ENCODE measurements at places on chromosomes 3 and 15.

DNA sequence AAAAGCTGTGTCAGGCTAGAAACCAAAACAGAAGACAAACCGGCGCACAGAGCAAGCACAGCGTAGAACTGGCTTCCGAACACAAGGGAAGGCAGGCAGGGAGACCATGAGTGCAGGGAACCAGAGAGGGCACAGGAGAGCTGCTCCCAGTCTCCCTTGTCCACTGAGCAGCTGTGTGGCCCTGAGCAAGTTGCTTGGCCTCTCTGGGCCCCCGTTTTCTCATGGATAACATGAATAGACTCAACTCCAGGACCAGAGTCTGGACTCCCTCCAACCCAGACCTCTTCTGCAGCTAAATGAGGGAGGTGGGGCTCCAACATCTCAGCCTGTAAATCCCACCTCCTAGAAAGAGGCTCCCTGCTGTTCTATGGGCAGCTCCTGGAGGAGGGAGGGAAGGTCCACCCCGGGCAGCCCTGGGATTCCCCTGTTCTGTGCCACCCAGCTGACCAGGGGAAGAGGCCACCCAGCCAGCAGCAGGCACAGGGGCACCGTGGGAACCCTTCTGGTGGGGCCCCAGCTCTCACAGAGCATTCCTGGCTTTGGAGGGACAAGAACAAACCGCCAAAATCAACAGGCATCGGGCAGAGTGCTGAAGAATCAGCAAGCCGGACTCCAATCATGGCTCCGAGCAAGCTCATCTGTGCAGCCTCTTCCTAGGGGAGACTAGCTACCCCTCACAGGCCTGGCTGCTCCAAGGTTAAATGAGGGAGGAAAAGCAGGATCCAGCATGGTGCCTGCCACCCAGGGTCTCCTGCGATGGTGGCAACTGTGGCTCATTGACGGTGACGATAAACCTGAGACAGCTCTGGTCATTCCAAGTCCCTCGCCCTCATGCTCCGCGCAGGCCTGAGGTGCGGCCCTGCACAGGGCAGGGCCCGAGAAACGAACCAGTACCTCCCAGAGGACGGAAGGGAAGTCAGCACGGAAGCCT lies 15.1 kb downstream of the XXYLT1 start:
- no peak for DNase-seq

DNA sequence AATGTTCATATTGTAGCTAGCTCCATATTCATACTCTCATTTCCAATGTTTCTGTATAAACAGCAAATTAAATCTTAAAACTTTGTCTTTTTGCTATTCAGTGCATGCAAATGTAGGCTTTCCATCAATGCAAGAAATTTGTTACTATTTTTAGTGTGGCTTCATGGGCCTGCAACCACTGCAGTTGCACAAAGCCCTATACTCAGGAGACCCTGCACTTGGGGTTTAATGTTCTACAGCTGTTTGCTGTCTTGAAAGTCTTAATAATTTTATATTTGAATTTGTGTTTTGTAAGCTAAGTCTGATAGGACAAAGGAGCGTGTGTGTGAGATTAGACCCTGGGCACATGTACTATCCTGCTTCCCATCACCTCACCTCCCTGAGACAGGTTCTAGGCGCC lies 9.6 kb downstream of the PYDC2 start:
- DNase-seq = no peak

DNA sequence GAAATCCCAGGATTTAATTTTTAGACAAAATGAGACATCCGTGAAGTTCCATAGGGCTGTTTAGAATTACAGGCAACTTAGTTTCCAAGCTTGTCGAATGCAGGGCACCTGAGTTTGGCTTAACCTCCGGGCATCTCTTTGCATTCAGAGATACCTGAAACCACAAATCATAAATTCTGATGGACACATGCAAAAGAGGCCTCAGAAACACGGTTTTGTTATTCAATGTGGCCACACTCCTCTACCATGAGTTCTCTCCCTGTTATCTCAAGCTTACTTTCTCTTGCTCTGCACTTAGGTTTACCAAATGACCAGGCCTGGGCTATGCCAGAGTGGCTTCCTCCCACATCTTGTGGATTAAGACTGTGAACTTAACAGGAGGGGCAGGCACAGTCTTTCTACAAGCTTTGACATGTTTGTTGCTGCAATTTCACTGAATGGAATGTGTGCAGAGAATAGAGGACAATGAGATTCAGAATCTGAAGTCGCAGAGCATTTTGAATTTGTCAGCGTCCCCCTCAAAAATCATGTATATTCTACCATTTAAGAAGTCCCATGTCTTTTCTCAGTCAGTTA lies 137.7 kb downstream of the TPRG1 start:
- DNase-seq = no peak

GRCh38 chr3:194138732-194139070 lies 2.8 kb downstream of the HES1 start:
- DNase-seq = no peak

DNA sequence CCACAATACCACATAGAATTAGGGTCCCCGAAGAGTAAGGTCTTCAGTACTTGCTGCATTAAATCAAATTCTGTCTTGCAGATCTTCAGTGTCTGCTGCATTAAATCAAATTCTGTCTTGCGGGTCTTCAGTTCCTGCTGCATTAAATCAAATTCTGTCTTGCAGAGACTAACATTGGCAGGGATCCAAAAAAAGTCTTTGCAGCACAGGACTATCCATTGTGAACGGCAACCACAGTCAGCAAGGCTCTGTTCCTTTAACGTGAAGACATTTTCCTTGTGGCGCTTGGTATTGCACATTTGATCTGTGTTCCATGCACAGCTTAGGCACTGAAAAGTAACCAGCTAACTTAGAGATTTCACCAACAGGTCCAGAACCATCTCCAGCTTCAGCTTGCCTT lies 46.8 kb upstream of the POMGNT2 start:
- DNase-seq = no peak

DNA sequence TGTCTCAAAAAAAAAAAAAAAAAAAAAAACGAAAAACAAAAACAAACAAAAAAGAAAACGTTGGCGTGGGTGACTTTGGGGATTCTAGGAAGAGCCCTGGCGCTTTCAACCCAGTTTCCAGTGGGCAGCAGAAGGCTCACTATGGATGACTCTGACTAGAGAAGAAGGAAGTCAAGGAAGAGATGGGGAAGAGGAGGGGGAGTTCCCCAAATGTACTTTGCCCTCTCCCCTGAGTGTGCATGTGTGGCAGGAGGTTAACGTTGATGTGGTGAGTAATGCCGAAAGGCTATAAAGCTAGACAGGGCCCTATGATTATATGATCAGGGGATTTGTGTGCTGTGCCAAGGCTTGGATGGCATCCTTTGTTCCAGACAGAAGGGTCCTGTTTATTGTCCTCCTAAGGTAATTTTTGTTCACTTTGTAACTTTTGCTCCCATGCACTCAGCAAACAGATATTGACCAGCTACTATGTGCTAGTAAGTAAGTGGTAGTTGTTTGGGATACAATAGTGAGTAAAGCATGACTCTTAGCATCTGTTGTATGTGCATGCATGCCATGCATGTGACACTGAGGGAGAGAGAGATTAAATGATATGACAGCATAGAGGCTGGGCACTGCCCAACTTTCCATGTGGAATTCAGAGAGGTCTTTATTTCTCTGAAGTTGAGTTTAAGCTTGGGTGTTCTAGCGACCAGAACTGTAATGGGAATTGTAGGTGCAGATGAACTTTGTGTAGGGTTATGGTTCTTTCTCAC lies 750 bp upstream of the HHLA2 start:
- no peak for DNase-seq

- DNase-seq = no peak
Measured at GRCh38 chr3:37540786-37541185, 320.9 kb upstream of the CTDSPL start.

DNA sequence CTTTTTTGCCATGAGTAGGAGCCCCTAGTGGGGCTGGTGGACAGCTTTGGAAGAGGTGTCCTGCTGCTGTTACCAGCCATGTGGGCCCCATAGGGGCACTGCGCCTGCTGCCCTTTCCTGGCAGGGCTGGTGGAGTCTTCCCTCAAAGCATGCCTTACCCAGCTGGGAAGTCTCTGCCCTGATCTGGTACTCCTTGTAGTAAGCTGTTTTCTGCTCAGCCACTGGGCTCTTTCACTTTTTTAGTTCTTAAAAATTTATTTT lies 26.2 kb downstream of the HMCES start:
- no peak for DNase-seq

DNA sequence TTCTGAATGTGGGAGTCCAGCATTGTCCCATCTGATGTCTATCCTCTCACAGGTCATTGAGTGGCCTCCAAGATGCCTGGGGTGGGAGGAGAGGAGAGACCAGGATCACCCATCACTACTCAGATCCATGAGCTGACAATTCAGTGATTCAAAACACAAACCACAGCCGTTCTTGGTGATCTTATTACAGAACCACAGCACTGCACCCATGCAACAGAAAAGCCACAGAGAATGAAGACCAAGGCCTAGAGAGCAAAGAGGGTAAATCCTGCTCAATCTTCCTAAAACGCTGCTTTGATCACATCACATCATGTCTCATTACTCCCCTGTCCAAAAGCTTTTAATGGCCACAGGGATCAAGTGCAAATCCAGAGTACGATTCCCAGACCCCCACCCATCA lies 23.5 kb downstream of the ANP32A start:
- DNase-seq = no peak

DNA sequence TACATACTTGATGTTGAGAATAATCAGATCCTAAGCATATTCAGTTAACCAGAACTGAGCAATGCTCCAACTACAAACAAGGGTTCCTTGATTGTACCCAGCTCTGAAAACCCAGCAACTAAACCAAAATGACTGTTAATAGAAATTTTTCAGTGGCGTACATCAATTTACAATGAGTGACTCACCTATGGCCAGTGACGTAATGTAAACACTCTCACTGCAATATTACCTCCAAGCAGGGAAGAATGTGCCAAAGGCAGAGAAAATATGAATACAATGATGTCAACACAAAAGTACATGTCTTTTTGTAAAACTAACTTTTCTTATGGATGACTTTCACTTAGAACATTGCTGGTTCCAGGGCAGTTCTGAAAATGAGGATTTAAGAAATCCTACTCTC lies 611.3 kb downstream of the EDEM1 start:
- no peak for DNase-seq

- DNase-seq = no peak
Measured at GRCh38 chr3:107242579-107242978, 134.7 kb upstream of the CCDC54 start.

DNA sequence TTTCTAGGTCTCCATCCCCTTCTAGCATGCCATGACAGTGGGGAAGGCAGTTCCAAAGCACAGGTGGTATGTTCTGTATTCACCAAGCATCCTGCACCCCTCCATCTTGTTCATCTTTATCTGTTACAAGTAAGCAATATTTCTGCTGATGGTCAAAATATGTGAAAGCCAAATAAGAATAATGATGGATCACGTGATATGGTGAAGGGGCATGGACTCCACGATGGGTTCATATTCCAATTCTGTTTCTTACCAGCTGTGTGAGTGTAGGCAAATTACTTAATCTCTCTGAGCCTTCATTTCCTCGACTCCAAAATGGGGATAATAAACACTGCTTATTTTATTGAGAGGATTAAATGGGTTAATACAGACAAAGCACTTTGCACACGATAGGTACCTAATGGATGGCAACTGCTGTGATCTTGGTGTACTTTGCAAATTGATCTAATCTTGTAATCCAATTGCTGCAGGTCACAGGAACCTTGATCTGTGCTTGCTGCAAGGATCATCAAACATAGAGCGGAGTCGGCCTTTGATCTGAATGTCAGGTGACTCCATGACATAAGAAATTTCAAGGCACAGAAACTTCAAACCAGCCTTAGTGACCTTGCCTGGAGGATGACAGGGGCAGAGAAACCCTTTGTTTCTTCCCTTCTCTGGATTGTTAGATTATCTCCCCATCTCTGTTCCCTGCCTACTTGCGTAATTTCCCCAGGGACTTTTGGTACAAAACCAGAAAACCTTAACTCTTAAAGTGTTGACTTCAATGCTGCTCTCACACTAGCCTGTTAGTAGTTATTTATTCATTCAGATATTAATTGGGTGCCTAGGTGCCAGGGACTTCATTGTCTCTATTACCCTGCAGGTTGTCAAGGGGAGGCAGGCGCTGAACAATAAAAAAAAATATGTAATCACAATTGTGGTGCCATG lies 25.8 kb downstream of the SIAH2 start:
- DNase-seq = no peak

GRCh38 chr3:196812853-196813252 lies 54.9 kb upstream of the SENP5 start:
- no peak for DNase-seq

GRCh38 chr3:54969652-54970051 lies 41.8 kb upstream of the LRTM1 start:
- DNase-seq = no peak

- no peak for DNase-seq
Measured at GRCh38 chr3:66406831-66407610, 93.8 kb downstream of the LRIG1 start.

All from stimulated activated CD8-positive, alpha-beta memory T cell treated with anti-CD3 and anti-CD28 coated beads, Interleukin-12 subunit alpha, Interleukin-12 subunit beta, amount 100 ng/mL, for 4 hours (primary cell).